ENCODE measurements at places on chromosomes 3 and 15. TPM values are rescaled to one million over a fixed set of nuclear protein-coding genes. Genes with fewer than 3 reads are reported as not detected.

Gene SERPINI2
- not detected for total RNA-seq

Gene P2RY13
- total RNA-seq, result not detected

Gene FBXL2
- not detected for total RNA-seq

Gene PAQR5
- total RNA-seq, result not detected

Gene GRAMD2A
- total RNA-seq, result not detected

Gene COL8A1
- total RNA-seq, result not detected

Gene CCR8
- 2.5 TPM for total RNA-seq

Gene DGKG
- total RNA-seq, result 0.42 TPM

Gene NANOGP8
- not detected for total RNA-seq

Gene TMEM266
- total RNA-seq, result 0.40 TPM

Gene CPLX3
- not detected for total RNA-seq

All from activated CD8-positive, alpha-beta memory T cell treated with anti-CD3 and anti-CD28 coated beads for 36 hours (primary cell).